ENCODE measurements at places on chromosomes 2 and 18.

- DNase-seq: peak; percentile 51
Measured at GRCh38 chr2:222939208-222939856, 78.5 kb downstream of the ACSL3 start.

GRCh38 chr18:33596178-33596854 is 18.3 kb downstream of the ASXL3 start:
- DNase-seq: no peak

GRCh38 chr2:166375736-166376487 is at the start of gene SCN9A:
Gene SCN9A, minus strand, starts transcription at chr2:166375944. Its CDS starts 64,188 bp downstream, at chr2:166311756.
- peak; percentile 18 for DNase-seq

DNA sequence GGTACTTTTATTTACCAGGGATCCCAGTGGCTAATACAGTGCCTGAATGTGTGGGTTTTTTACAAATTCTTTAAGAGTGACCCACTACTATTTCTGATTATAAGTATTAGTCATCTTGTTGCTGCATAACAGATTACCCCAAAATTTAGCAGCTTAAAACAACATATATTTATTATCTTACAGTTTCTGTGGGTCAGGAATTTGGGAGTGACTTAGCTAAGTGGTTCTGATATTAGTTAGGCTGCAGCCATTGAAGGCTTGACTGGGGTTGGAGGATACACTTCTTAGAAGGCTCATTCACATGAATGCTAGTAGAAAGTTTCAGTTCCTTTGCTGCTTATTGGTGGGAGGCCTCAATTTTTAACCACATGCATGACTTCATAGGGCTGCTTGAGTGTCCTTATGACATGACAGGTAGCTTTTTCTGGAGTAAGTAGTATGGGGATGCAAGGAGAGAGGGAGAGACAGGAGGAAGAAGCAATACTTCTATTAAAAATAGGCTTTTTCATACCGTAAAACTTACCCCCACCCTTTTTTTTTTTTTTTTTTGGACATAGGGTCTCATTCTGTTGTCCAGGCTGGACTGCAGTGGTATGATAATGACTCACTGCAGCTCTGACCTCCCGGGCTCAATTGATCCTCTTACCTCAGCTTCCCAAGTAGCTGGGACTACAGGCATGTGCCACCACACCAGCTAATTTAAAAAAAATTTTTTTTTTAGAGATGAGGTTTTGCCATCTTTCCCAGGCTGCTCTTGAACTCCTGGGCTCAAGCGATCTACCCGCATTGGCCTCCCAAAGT is 13.3 kb upstream of the POLE4 start:
- DNase-seq: no peak

DNA sequence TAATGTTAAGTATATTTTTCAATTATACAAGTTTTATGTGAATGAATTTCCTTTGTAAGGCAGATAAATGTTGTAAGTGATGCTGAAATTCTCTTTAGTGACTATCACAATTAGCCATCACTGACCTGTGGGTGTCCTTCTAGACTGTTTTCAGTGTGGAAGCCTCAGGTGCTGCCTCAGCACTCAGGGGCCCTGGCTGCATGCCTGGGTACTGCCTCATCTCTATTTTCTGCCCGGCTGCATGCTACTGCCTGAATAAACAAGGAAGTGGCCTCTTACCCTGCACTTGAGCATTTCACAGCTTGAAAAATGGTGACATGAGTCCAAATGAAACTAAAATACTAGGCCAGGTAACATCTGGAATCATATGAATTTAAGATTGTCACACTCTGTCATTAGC is 787.6 kb upstream of the SALL3 start:
- no peak for DNase-seq

DNA sequence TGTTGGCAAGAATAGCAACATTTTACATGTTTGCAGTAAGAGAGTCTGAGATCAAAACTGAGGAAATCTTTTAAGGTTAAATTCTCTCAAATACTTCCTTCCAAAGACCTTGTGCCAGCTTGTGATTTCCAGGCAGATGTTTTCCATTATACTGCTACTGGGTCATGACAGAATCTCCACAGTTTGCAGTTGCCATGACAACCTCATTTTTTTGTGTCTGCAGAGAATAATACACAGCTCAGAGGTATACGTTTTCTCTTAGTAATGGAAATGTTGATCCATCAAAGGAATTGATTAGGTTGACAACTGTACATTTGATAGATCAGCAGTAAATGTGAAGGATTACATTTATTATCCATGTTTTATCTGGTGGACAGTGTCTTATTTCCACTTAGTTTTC is 29.1 kb upstream of the CSRNP3 start:
- no peak for DNase-seq

DNA sequence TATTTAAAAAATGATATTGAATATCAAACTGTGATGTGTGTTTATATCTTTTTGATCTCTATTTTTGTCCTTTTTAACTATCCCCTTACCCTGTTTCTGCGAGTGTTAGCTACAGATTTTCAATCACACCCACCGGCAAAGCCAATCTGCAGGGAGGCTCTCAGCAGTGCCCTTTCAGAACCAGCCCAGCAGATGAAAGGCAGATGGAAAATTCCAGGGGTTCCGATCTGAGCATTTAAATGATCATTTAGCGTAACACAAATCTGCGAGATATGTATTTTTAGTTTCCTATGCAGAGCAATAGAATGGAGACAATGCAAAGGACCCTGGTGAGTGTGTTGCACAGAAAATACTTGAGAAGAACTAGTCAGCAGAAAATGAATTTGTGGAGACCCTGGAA is 2170.5 kb upstream of the PIK3C3 start:
- DNase-seq: no peak

- DNase-seq: no peak
Measured at GRCh38 chr2:117621326-117621725, 193.2 kb upstream of the DDX18 start.

DNA sequence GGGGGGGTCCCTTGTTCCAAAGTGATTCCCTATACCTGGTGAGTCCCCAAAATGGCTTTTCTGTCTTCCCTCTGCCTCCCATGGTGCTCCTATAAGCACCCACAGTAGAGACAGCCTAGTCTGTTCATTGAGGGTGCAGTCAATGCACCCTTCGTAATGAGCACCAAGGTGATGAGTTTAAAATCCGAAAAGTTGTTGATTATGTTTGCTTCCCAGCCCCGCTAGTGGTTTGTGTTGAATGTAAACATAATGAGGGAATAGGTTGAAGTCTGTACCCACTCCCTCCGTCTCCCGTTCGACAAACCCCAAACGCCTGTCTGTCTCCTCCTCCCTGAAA is 2.3 kb downstream of the FOSL2 start:
- DNase-seq: no peak

DNA sequence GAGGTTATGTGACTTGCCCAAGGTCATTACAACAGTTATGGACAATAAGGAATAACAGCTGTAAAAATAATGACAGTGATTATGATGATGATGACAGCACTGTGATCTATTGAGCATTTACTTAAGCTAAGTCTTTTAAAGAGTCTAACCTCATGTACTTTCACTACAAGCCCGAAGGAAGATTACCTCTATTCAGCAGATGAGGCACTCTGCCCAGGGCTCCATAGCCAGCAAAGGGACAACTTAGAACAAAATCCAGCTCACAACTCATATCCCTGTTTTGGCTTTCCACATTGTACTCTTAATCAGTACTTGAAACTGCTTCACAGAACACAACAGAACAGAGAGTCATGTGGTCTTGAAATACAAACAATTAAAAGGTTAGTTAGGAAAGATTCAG is 290.2 kb downstream of the ZNF385B start:
- DNase-seq: no peak

Measured in CD4-positive, alpha-beta T cell treated with Interleukin-6 for 4 hours (primary cell).